Stimulated activated CD4-positive, alpha-beta T cell treated with anti-CD3 and anti-CD28 coated beads, Interleukin-2, amount 100 ng/mL, for 24 hours (primary cell): ENCODE measurements at places on chromosomes 5 and 9.

- no peak for DNase-seq
Measured at GRCh38 chr5:73392775-73393174, 55.8 kb downstream of the FOXD1 start.

DNA sequence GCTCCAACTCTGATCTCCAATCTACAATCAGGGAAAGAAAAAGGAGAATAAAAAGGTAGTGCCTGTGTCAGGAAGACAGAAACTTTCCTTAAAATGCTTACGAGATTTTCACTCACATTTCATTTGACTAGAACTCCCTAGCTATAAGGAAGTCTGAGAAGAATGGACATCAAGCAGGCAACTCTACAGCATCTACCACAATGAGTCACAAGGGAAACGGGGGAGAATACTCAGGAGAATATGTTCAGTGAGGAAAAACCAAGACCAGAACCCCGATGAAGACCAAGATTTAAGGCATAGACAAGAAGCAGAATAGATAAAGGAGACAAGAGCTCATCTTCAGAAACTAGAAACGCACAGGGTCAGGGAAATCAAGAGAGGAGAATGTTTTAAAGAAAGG lies 9.0 kb upstream of the SETD9 start:
- DNase-seq: no peak

DNA sequence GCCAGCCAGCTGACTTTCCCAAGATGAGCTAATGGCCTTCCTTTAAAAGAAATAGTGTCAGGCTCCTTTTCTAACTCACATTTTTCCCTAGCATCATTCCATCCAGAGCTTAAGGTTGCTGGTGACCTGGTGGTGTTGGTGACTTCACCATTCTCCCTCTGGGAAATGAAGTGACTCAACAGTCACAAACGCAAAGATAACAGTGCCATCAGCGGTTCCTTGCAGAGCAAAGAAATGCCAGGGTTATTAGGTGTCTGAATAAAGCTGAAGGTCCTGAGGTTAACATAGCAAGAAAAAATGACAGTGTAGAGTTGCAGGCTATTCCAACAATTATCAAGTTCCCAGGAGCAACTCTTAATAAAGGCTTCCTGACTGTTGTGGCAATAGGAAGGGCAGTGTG lies 111.8 kb upstream of the SLC44A1 start:
- DNase-seq: no peak

DNA sequence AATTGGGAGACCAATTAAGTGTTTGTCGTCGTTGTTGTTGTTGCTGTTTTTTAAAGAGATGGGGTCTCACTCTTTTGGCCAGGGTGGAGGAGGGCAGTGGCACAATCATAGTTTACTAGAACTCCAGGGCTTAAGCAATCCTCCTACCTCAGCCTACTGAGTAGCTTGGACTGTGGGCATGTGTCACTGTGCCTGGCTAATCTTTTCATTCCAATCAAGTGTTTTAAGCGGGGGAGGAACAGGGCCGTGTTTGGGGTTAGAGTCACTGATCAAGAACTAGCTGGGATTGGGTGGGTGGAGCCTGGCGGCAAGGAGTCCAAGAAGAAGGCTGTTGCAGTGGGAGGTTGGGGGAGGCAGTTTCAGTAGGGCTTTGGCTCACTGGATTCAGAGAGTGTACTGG lies 13.8 kb downstream of the SNX30 start:
- DNase-seq: no peak

- peak; percentile 90 for DNase-seq
Measured at GRCh38 chr5:107571621-107572536, 98.9 kb downstream of the EFNA5 start.

GRCh38 chr5:57414857-57415256 lies 67.8 kb downstream of the ACTBL2 start:
- DNase-seq: no peak

GRCh38 chr9:3894772-3895171 lies 369.0 kb upstream of the RFX3 start:
- DNase-seq: no peak

DNA sequence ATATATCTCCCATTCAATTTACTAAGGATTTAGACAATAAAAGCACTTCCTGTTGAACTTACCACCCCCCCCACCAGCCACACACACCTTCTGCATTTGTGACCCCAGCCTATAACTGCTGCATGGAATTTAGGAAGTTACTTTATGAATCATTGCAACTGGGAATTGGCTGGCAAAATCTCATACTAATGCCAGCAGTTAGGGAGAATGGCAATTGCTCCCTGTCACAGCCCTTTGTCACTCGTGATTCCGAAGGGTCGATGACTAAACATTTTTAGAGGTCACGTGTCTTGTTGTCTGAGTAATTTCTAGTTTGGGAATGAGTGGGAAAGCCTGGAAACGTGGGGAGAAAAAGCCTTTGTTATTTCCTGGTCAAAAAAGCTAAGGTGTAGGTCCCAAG lies 46.6 kb upstream of the PCA3 start:
- DNase-seq: no peak

DNA sequence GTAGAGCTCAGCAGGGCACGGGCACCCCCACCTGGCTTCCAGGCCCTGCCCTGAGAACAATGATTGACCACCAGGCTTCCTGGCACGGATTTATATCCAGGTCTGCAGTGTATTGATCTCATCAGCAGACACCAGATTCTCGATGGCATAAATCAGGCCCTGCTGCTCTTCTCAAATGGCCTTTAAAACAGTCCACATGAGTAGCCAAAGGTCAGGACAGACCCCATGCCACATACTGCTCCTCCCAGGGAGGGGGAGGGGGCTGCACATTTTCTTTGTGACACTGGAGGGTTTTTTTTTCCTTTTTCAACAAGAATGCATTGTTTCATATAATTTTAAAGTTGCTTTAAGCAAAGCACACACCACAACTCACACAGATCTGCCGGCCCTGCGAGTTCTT lies 85.4 kb downstream of the SEMA4D start:
- no peak for DNase-seq

GRCh38 chr9:97577051-97577450 lies 56.1 kb downstream of the TSTD2 start:
- DNase-seq: no peak

- DNase-seq: no peak
Measured at GRCh38 chr5:140795259-140795641, 598 bp downstream of the PCDHA2 start.

DNA sequence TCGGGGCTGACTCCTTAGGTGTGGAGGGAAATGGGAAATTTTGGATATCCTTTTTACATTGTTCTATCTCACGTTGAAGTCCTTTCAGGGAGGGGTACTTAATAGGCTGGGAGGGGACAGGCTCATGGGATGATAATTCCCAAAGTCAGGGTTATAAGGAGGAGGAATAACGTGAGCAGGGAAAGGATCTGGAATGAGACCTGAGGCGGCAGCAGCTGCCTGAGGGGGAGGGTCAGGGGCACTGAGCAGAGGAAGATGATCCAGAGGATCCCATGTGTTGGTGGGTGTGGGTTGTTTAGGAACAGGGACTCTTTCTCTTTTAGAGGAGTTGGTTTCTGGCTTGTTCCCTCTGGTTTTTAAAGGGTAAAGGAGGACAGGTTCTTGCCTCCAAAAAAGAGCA lies 18.7 kb downstream of the IFT74 start:
- no peak for DNase-seq

GRCh38 chr9:90088856-90089255 lies 484.0 kb downstream of the GADD45G start:
- no peak for DNase-seq

- no peak for DNase-seq
Measured at GRCh38 chr5:57754616-57755015, 272.0 kb upstream of the ACTBL2 start.

DNA sequence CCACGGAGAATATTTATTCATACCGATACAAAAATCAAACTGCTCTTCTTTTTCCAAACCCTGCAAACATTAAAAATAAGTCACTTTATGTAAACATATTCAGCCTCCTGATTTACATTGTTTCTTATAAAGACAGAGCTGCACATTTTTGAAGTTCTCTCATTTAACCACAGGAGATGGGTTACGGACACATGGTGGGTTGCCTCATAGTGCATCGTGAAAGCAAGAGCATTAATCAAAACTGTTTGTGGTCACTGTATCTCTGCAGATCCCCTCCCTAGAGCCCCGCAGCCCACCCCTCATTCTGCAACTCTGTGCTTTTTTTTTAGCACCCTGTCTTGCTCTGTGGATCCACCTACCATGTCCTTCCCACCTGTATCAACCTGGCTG lies 43.3 kb upstream of the EQTN start:
- DNase-seq: no peak

- DNase-seq: no peak
Measured at GRCh38 chr5:128358826-128359225, 179.2 kb downstream of the FBN2 start.

DNA sequence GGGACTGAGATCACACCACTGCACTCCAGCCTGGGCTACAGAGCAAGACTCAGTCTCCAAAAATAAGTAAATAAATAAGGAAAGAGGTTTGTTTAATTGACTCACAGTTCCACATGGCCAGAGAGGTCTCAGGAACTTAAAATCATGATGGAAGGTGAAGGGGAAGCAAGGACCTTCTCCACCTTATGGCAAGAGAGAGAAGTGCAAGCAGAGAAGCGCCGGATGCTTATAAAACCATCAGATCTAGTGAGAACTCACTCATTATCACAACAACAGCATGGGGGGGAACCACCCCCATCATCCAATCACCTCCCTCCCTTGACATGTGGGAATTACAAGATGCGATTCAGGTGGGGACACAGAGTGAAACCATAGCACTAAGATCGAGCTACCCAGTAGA lies 22.8 kb upstream of the RGMB start:
- no peak for DNase-seq

- DNase-seq: no peak
Measured at GRCh38 chr9:121833061-121833460, 181.6 kb downstream of the DAB2IP start.

GRCh38 chr9:119369680-119370366 lies 588 bp upstream of the BRINP1 start:
- no peak for DNase-seq
